Glomerular endothelial cell (primary cell): ENCODE measurements at places on chromosomes 16 and 17. TPM values are rescaled to one million over a fixed set of nuclear protein-coding genes. Genes with fewer than 3 reads are reported as not detected.

DNA sequence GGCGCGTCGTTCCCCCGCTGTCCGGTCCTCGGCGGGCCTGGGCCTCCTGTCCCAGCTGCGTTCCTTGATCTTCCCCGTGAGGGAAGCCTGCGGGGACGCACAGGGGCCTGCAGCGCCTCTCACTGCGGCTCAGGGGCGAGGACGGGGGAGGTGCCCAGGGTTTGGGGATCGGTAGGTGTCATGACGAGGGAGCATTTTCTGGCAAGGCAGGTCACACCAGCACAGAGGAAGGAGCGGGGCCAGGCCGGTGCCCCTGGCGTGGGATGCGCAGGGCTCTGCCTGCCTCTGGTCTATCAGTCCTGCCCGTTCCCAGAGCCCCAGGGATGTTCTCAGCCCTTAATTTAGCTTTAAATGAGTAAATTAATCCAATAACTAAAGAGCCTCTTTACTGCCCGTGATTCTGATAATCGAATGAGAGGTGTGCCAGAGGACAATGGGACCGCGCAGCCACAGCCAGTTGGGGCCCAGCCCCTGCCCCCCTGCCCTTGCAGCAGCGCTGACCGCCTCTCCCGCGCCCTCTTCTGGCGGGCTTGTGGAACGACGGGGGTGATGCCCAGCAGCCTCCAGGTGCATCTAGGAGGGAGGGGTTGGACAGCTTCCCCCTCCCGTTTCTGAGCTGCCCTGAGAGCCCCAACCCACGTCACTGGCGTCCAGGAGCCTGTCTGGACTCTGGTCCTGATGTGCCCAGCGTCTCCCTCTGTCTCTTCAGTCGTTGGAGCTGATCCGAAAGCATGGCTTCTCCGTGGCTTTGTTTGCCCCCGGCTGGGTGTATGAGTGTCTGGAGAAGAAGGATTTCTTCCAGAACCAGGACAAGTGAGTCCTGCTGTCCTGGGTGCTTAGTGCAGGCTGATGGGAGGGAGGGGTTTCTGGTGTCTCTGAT lies 7.9 kb downstream of the ENGASE start:
- DNase-seq = no peak

DNA sequence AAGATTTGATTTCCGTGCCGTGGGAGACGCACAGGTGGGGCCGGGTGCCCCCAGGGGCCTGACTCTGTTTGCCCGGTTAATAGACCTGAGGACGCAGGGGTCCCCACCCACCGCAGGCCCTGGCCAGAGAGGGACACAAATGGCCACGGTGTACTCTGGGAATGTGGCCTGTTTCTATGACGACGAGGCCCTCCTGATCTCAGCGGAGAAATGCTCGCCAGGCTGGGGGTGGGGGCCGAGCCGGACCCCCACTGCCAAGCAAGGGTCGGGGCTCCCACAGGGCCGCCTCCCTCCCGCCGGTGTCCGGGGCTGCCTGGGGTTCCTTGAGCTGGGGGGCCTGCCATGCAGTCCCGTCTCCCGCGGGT lies 24.5 kb upstream of the C1QTNF8 start:
- no peak for DNase-seq

DNA sequence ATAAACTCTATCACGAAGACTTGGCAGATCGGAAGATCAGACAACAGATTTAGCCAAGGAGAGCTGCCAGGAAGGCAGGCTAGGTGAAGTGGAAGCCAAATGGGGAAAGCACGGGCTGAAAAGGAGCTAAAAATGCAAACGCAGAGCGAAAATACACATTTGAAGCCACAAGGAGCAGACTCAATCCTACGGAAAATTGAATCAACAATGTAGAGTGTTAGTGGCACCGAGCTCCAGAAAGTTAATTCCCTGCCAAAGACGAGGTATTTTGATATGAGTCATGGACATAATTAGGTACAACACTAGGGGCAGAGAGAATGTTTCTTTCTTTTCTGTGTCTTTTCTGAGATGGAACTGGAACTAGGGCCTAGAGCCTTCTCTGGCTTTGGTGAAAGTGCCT lies 20.7 kb downstream of the GSG1L start:
- no peak for DNase-seq

Gene ITGAD
- total RNA-seq = not detected in 2 replicates

DNA sequence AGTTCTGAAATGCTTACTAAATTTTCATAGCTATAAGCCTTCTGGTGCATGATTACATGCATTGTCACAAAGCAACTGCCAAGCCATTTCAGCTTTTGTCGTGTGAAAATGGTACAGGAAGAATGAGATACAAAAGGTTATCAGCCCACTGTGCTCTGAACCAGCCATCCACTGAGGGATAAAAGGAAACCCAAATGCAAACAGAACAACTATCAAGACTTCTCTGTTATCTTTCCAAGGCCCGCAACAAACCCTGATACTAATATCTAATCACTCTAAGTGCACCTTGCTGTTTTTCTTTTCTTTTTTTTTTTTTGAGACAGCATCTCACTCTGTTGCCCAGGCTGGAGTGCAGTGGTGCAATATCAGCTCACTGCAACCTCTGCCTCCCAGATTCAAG lies 109.0 kb downstream of the FTO start:
- no peak for DNase-seq

DNA sequence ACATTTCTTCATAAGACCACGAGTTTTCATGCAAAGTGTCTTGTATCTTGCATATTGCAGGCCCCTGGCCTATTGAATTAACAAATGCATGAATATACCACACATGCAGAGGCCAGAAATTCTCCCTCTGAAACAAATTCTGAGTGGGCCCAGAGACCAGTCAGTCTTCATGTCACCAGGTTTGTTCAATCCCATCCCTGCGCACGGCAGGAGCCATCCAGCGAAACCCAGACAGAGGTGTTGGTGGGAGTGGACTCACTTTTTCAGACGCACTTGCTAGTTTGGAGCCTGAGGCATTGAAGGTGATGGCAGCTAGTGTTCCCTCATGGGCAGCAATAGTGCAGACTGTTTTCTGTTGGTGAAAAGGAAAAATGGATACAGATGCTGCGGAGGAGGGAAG lies 21.9 kb downstream of the WIPI1 start:
- DNase-seq = no peak

DNA sequence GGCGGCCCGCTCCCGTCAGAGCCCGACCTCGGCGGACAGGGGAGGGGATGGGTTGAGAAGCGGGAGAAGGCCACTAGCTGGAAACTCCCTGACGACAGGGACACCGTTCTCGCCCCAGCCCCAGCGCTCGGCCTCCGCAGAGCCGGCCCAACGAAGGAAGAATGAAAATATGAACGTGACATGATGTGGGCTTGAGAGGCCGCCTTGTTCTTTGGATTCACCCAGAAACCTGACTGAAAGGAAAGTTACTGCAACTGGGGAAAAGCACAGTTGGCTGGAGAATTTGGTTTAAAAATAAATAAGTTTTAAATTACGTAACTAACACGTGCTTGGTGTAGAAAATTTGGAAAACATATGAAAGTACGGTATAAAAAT lies 21.1 kb downstream of the NPTX1 start:
- no peak for DNase-seq

GRCh38 chr17:68389041-68389440 lies 68.3 kb downstream of the WIPI1 start:
- no peak for DNase-seq

DNA sequence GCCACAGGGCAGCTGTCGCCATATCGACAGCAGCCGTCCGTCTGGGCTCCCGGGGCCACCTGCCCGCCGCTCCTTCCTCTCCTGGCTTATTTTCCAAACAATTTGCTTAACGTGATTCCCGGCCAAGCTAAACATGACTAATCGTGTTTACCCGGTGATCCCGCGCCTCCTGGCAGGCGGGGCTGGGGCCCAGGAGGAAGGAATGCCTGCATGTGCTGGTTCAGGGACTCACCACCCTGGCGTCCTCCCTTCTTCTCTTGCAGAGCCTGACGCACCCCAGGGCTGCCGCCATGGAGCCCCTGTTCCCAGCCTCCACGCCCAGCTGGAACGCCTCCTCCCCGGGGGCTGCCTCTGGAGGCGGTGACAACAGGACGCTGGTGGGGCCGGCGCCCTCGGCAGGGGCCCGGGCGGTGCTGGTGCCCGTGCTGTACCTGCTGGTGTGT lies 6.1 kb downstream of the SSTR5 start:
- DNase-seq = no peak

- DNase-seq = no peak
Measured at GRCh38 chr17:43814714-43815113, 18.2 kb downstream of the MPP3 start.
